ENCODE measurements at places on chromosomes 16 and 17.

DNA sequence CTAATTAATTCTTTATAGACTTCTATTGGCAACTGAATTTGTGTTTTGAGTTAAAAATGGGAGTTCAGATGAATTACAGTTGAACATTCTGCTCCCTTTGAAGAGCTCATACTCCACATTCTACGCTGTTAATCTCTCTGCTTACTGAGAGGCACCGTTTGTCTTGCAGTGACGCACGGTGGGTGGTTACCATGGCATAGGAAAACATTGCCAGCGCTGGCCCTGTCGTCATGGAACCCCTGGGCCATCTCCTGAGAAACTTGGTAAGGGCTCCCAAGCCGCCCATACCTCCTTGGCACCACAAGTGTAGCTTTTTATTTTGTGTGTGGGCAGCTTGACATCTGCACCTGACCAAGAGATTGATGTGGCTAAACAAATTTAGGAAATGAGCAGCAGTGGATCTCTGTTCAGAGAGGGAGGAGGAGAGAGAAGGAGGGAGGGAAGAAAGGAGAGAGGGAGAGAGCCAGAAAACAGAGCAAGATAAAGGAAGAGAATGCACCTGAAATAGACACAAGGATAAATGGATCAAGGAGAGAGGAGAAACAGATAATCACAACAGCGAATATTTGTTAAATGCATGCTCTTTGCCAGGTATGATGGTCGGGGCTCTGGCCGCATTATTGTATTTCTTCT is 398.5 kb downstream of the HAPSTR1 start:
- no peak for DNase-seq

GRCh38 chr16:10745841-10746240 is 2.2 kb downstream of the NUBP1 start:
- no peak for DNase-seq

DNA sequence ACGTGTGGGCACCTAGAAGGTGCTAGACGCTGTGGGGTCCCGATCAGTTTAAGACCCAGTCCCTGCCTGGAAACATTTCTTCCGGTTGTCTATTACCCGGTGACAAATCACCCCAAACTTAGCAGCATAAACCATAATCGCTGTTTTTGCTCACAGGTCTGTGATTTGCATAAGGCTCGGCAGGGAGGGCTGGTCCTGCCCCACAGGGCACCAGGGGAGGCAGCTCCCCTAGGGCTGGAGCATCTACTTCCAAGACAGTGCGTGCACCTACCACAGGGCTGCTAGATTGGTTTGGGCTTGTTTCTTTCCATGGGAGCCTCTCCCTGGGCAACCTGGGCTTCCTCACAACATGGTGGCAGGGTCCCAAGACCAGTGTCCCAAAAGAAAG is 214.5 kb upstream of the CIBAR2 start:
- no peak for DNase-seq

GRCh38 chr17:13978478-13978877 is 90.8 kb upstream of the COX10 start:
- no peak for DNase-seq

GRCh38 chr17:27771586-27771985 is 28.7 kb downstream of the NOS2 start:
- DNase-seq: no peak

- DNase-seq: no peak
These were observed 3.6 kb downstream of the SLC43A2 start for GRCh38 chr17:1625053-1625452.

DNA sequence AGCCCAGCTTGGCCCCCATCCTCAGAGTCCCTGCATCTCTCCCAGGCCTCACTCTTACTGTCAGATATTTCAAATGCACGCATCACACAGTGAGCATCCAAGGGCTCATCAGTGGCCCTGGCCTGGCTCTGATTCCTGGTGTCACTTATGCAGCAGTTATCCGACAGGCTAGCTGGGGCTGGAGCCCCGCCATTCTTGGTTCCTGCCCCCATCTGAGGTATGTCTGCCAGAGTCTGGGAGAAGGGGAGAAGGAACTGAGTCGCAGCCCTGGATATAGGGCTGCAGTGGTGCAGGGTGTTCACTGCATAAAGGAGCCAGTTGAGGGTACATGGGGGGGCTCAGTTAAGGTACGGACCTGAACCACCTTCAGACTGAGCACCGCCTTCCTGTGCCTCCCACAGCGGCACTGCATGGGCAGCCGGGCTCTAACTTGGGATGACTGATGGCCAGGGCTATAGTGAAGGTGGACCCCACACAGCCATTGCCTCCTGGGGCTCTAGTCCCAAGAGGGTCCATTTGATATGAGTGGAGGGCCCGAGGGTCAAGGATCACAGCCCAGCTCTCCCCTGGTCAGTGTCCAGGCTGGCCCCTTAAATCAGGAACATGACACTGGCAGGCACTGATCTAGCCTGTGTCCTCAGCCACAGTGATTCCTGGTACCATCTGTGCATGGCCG is 1.8 kb upstream of the RASD1 start:
- no peak for DNase-seq

DNA sequence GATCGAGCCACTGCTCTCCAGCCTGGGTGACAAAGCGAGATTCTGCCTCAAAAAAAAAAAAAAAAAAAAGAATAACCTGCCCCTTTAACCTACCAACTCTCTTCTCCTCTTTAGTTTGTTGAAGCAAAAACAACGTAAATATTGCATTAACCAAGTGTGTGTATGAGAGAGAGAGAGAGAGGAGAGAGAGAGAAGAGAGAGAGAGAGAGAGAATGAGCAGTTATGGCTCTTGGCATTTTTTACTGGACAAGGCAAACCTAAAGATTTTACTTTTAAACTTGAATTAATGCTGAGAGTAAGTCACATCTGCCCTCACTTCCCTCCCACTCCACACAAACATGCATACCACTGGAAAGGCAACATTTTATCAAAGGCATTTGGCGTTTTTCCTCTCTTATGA is 3.0 kb upstream of the SLFN5 start:
- DNase-seq: no peak

DNA sequence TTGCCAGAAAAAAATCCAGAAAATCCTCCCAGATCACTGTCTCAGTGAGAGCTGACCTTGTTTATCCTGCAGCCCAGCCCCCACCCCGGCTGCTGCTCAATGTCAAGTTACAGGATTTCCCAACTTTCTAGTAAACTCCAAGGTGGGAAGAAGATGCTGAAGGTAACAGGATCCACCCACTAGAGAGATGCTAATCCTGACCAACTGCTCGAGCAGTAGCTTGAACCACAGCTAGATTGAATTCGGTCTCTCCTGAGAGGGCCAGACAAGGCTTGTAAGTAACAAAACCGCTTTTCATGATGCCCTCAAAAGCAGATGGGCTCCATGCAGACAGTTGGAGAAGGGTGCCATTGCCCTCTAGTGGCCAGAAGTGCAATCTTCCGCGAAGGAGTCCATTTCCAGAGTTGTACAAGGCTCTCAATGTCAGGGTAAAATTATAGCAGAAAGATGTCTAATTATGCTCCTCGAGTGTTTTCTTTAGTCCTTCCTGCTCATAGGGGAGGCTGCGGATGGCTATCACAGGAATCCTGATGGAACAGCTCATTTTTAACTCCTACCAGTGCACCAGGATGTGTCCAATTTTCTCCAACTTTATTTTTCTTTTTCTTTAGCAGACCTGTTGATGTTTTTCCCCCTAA is 3.9 kb downstream of the CDH11 start:
- DNase-seq: peak; percentile 70

DNA sequence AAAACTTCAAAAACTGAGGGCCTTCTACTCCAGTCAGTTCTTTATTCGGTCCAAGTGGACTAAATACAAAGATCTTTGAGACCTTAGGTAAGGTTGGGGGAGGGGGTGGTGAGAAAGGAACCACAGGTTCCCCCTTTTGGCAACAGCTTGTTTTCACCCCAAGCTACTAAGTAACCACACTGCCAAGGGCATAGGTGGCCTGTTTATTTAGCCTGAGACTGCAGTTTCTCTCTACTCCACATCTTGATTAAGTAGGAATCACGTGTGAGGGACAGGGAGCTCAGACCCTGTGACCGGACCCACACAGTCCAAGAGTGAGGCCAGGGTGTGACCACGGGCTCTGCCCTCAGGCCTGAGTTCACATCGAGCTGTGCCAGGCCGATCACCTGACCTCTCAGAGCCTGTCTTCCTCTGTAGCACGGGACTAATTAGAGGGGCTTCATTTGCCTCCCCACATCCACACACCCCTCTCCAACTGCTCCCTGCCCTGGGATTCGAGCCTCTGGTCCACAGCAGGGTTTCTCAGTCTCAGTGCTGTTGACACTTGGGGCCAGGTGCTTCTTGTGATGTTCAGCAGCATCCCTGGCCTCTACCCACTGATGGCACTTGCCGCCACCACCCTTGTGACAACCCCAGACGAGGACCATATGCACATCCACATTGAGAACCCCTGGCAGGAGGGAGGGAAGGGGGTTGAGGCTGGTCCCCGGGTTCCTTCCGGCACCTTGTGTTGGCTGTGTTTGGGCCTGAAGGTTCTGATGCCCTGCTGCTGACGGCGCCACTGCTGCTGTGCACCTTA is 17.8 kb downstream of the ST6GALNAC2 start:
- no peak for DNase-seq

- DNase-seq: no peak
These were observed 1.2 kb downstream of the DDX5 start for GRCh38 chr17:64504769-64505339.

DNA sequence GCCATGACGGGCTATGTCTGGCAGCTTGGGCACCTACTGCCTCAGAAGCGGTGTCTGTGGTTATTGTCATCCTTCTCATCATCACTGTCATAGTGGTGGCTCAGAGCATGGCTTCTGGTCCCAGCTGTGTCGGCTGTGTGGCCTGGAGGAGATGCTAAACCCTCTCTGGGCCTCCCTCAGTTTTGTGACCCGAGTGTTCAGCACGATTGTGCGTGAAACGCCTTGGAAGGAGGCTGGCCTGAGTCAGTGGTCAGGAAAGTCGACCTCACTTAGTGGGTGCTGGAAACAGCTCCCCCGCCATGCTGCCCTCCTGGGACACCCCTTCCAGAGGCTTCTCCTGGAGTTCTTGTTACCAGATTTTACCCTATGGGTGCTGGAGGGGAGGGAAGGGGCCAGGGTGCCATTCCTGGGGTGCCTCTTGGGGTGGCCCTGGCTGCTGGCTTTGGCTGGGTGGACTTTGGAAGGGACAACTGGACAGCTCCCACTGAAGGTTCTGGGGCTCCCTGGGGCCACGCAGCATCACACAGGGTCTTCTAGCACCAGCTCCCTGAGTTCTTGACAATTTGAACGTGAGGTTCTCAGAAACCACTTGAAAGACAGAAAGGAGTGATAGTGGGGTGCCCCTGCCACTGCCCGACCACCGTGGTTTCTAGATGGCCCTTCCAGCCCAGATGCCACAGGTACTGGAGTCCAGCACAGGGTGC is 226.5 kb upstream of the GSE1 start:
- DNase-seq: no peak

GRCh38 chr16:13036600-13036999 is 135.2 kb downstream of the SHISA9 start:
- DNase-seq: peak; percentile 62

- no peak for DNase-seq
These were observed 2.1 kb downstream of the SLC2A4 start for GRCh38 chr17:7283471-7284216.

DNA sequence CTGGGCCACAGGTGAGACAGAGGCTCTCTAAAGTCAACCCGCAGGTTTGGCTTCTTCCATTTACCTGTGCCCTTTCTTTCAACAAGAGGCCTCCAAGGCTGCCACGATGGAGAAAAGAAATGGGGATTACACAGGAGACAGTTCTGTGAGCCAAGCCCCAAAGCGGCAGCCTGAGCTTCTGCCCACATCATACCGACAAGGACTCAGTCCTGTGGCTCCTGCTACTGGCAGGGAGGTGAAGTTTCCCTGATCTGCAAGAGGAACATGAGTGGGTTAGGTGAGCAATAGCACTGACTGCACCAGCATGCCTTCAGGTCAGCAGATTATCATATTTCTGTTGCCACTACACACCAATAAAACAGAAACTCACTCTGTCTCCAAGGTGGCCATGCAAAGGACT is 800.0 kb downstream of the KCNJ18 start:
- DNase-seq: no peak

DNA sequence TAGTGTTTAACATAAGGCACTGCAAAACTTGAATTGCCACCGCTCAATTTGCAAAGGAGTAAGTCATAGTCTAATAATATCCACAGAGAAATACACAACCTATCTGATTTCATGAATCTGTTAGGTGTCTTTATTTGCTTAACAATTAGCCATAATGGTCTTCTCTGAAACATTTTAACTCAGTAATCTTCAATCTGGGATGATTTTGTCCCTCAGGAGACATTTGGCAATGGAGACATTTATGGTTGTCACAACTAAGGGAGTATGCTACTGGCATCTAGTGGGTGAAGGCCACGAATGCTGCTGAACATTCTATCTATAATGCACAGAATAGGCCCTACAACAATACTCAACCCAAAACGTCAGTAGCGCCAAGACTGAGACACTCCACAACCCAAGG is 4.3 kb downstream of the UBE2G1 start:
- DNase-seq: no peak

GRCh38 chr16:76464955-76465620 is 187.9 kb downstream of the CNTNAP4 start:
- no peak for DNase-seq

GRCh38 chr16:11662582-11662981 is 5.7 kb upstream of the SNN start:
- no peak for DNase-seq

DNA sequence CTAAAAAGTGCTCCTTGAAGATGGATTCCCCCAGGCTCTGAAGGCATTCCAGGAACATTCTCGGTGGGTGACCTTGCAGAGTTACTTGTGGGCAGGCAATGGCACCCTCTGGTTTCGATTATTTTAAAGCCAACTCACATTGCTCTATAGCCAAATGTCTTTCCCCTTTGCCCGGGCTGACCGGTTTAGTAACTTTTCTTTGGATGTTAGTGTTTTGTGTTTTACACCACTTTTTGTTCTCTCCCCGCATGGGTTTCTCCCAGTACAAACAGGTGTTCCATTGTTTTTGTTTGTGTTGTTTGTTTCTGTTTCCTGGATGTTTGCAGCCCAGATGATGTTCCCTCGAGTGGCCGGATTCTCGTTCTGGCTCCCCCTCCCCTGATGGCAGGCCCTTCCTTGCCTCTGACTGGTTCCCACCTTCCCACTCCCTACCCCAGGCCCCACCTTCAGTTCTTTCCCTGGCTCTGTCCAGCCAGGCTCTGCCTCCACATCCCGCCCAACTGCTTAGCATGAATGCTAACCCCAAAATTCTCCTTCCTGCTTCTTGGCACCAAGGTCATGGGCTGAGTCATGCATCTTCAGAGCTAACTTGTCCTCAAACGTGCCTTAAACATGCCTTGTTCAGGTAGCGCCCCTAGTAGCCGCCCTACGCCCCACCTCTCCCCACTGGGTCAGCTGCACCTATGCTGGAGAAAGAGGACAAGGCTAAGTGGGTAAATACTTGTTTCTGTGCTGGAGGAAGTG is 40.6 kb downstream of the ELAC2 start:
- no peak for DNase-seq

- DNase-seq: no peak
These were observed 95.7 kb upstream of the DNAH17 start for GRCh38 chr17:78672871-78673371.

GRCh38 chr17:44094701-44095387 is 24.3 kb downstream of the G6PC3 start:
- no peak for DNase-seq

Data from HT-29 (cell line).